ENCODE measurements at places on chromosomes 4 and X. TPM values are rescaled to one million over a fixed set of nuclear protein-coding genes. Genes with fewer than 3 reads are reported as not detected.

DNA sequence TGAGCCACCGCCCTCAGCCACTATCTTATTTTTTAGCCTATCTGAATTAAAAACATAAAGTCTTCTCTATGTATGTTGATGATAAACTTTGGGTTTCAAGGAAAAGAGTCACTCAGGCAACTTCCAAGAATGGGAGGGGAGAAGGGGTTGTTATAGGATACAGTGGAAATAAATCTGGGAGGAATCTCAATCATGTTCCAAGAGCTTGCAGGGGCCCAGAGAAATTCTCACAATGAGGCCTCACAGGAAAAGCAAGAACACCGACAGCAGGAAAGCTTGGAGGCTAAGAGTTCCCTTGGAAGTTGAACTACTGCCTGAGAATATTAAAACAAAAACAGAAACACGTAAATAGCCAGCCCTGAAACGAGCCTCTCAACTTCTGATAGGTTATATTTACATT is 384.6 kb upstream of the IGFBP7 start:
- no peak overlapping the region for H3K27ac ChIP-seq
- H3K4me3 ChIP-seq: no peak overlapping the region
- H3K36me3 ChIP-seq: no peaks in the 10 kb centered on the region
- DNase-seq: no peak
- H3K4me1 ChIP-seq: no peaks in the 10 kb centered on the region
- no peaks in the 10 kb centered on the region for H3K27me3 ChIP-seq

Gene ESX1
- not detected for total RNA-seq

DNA sequence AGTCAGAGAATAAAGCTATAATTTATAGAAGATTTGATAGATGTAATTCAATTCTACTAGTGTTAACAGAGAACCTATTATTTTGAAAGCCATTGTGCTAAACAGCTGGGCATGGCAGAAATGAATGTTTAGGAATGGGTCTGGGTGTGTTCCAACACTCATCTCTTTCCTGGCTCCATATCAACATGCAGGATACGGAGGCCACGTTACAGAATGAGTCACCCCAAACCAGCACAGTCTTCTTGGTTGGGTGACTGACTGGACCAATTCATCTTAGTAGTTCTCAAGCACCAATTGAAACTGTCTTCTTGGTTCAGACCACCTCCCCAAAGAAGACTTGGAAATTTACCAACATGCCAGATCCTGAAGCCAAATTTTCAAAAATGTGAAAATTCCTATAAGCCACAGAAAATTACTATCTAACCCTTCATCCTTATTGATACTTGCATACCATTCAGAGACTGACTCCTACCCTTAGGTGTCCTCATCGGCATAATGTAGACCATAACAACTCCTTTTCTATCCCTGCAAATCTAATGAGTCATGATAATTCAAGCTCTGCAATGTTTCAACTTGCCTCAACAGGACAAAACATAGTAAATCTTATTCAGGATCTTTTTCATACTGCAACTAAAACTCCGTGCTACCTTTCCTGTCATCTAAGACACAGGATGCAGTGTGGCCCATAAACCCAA is 52.0 kb upstream of the ATOH1 start:
- H3K27ac ChIP-seq: no peak overlapping the region
- no peaks in the 10 kb centered on the region for H3K36me3 ChIP-seq
- no peak overlapping the region for H3K4me3 ChIP-seq
- no peaks in the 10 kb centered on the region for H3K27me3 ChIP-seq
- no peaks in the 10 kb centered on the region for H3K4me1 ChIP-seq

DNA sequence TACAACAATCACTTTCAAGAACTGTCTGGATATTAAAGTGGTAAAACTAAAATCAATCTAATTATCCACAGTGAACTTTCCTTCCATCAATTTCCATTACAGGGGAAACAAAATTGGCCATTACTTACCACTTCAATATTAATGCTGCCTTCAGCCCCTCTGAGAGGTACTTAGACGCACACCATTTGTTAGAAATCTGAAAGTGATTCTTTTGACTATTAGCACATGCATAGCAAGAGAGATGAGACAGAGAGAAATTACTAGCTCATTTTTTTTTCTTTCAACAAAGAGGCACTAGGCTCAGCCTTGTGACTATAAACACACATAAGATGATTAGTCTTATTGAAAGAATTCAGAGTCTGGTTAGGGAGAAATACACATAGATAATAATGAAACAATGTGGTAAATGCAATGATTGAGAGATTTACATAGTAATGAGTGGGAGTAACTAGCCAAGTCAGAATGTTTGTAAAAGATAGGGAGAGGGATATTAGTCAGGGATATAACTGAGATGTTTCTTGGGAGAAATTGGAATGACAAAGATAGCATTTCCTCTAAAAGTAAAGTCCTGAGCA is 93.3 kb downstream of the YIPF7 start:
- H3K4me3 ChIP-seq: no peak overlapping the region
- no peaks in the 10 kb centered on the region for H3K36me3 ChIP-seq
- no peak for DNase-seq
- no peaks in the 10 kb centered on the region for H3K4me1 ChIP-seq

DNA sequence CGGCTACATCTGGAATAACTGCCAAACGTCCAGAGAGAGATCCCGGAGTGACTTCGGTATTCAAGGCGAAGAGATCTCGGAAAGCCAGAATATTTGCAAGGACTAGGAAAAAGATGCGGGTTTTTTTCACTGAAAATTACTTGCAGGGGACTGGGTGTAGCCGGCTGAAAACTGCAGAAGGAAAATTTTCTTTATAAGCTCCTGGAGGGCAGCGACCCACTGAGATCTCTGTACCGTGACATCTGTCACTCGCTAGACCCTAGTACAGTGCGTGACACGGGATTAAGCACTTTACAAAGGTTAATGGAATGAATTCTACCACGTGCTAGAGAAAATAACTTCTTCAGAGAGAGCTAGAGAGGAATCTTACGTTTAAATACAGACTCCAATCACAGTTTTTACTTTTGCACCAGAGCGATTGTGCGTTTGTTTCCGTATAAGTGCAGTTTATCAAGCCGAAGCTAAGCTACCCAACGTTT is 1.1 kb upstream of the LCORL start:
- DNase-seq: no peak
- H3K4me1 ChIP-seq: peaks cover 16% of the 10 kb centered on the region
- H3K36me3 ChIP-seq: no peaks in the 10 kb centered on the region
- H3K27me3 ChIP-seq: peaks cover 13% of the 10 kb centered on the region
- H3K27ac ChIP-seq: no peak overlapping the region

Gene XPNPEP2
- 0.12 TPM for total RNA-seq

DNA sequence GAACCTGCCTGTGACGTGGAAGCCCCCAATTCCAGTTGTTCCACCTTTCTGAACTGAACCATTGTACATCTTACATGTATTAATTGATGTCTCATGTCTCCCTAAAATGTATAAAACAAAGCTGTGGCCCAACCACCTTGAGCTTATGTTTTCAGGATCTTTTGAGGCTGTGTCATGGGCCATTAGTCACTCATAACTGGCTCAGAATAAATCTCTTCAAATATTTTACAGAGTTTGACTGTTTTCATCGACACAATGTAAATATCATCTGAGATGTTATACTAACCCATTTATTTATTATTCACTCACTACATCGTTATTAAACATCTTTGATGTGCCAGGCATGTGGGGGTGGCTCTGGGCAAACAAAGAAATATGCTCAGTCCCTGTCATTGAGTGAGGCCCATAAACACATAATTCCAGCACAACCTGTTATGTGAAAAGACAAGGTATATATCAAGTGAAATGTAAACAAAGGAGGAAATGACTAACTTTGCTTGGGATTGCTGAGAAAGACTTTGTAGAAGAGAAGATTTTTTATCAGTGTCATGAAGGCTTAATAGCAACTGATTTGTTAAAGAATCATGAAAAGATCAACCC is 34.5 kb upstream of the PPM1K start:
- H3K4me3 ChIP-seq: no peak overlapping the region
- peaks cover 21% of the 10 kb centered on the region for H3K4me1 ChIP-seq
- no peaks in the 10 kb centered on the region for H3K36me3 ChIP-seq

Gene DNASE1L1
- 12.4 TPM for total RNA-seq
